Small intestine (tissue), 16 donors: ENCODE measurements at places on chromosomes 16 and 17.

GRCh38 chr17:39077252-39077651, 74.2 kb downstream of the PLXDC1 start:
- no peak for DNase-seq

- DNase-seq = no peak
Measured at GRCh38 chr16:87016046-87017035, 300.9 kb downstream of the C16orf95 start.

- no peak for DNase-seq
Measured at GRCh38 chr17:8222380-8222629, 11.9 kb upstream of the AURKB start.

GRCh38 chr16:11017499-11017898, 73.1 kb downstream of the CLEC16A start:
- no peak for DNase-seq

DNA sequence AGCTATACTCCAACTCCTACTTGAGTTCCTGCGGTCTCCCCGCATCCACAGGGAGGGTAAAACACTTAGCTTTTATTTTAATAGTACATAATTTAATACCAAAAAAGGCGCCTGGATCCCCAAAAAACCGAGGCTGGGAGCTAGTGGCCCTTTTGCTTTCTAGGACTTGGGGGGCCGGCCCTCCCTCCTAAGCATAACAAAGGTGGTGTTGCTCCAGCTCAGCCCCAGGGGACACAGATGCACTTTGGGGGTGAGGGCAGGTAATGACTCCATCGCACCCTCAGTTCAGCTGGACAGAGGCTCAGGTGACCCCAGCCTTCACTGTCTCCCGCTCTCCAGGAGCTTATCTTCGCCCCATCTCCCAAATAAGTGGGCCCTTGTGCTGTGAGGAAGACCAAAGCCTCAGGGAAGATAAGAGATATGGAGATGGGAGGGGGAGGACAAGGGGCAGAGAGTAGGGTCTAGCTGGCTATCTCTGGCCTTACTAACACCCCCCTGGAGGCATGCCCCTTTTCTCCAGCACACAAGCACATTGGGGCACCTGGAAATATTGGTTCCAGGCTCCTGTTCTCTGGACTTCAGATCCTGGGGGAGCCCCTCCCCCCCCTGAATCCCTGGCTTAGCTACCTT, 2.8 kb upstream of the NHERF1 start:
- no peak for DNase-seq

DNA sequence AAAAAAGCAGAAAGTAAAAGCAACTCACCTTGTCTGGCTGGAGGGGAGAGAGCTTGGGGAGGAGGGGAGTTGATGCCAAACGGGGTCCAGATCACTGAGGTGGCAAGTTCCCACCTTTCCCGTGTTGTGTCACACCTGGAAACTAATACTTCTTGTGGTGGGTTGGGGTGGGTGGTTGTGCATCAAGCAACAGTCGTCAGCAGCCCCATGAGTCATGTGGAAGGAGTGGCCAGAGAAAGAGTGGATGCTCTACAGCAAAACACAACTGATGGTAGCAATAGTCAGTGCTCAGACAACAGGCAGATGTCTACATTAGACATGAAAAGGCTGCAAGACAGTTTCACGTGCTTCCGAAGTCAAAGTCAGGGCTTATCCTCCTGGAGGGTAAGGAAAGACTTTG, 35.4 kb downstream of the ARSG start:
- no peak for DNase-seq

GRCh38 chr17:57614742-57615141, 130.4 kb downstream of the CCDC182 start:
- no peak for DNase-seq
